ENCODE measurements at places on chromosomes 6 and 20. TPM values are rescaled to one million over a fixed set of nuclear protein-coding genes. Genes with fewer than 3 reads are reported as not detected.

DNA sequence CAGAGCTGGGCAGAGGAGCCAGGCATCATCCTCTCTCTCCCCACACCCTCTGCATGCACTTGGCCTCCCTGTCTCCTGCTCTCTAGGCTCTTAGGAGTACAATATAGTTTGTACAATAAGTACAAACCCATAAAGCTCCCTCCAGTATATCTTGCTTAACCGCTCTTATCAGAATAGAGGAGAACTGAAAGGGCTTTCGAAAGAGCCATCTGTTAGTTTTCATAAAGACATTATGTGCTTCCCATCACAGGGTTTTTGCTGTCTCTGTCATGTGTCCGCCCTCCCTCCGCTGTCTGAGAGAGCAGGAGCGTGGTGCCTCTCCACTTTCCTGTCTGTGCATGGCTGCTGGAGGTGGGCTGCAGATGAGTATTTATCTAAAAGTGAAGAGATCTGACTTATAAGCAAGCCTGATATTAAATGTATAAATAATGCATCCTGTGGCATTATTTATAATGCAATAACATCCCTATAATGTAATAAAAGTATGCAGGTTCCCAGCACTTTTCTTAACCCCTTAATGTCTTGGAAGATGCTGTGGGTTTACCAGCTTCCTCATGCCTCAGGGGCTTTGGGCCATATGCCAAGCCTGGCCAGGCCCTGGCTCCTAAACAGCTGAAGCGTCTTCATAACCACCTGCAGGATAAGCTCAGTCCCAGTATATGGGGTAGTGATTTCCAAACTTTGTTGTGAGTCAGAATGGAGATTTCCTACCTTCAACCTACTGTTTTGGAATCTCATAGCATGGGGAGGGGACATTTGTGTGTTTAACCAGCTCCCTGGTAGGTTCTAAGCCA is 297.1 kb downstream of the DHX35 start:
- H3K27me3 ChIP-seq, result no peaks in the 10 kb centered on the region
- no peaks in the 10 kb centered on the region for H3K36me3 ChIP-seq
- no peaks in the 10 kb centered on the region for H3K4me1 ChIP-seq
- no peak overlapping the region for H3K27ac ChIP-seq
- DNase-seq, result no peak

DNA sequence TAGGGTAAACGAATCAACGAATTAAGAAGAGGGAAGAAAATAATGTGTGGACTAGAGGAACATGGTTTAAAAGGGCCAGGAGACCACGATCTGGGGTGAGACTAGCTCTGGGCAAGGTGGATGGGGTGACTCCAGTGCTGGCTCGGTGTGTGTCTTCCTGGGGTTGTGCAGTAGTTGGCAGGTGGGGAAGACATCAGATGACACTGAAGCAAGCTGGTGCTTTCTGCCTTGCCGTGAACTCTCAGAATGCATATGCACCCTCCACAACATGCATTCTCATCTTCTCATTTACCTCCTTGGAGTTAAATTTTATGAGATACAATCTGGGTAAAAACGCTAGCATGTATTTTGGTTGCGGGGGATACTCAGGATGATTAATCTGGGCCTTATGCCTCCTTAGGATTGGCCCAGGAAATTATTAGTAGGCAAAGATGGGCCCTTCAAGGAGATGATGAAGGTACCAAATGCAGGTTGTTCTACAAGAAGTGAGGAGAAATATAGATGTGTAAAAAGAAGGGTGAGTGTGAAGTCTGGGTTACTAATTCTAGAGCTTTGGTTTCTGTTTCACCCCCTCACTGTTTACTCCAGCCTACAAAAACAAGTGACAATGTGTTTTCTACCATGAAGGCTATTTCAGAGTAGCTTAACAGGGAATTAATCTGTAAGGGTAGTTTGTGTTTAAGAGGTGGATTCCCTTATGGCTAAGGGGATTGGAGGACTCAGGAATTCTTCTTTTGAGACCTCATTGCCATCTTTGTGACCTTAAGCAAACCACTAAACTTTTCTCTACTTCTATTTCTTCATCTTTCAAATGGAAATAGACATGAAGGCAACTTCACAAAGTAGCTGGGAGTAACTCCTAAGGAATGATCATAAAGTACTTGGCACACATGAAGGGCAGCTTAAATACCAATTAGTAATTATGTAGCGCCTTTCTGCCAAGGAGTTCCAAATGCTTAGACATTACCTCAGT is 71.0 kb upstream of the SUPT3H start:
- H3K27ac ChIP-seq, result peak overlapping the region; percentile 59
- peaks cover 48% of the 10 kb centered on the region for H3K36me3 ChIP-seq
- H3K4me1 ChIP-seq, result peaks cover 95% of the 10 kb centered on the region
- peak; percentile 79 for DNase-seq
- H3K27me3 ChIP-seq, result no peaks in the 10 kb centered on the region
- peak overlapping the region; percentile 47 for H3K4me3 ChIP-seq

DNA sequence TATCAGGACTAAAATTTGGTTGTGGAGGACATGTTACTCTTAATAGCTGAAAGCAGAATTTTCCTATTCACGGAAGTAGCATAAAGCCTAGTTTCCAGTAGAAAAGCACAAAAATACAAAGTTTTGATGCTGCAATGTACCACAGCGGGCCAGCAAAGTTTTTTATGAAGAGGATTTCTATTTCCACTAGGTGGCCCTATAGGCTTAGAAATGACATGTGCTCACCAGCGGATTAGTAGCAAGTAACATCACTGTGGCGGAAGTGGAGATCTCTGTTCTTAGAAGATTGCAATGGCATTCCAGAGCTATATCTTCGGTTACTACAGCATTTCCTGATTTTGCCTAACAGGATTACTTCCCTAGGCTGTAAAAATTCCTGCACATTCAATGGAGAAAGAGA is 1219.0 kb upstream of the EYS start:
- H3K36me3 ChIP-seq, result no peaks in the 10 kb centered on the region
- no peak overlapping the region for H3K27ac ChIP-seq
- no peak for DNase-seq
- no peaks in the 10 kb centered on the region for H3K27me3 ChIP-seq

- H3K27me3 ChIP-seq, result peaks cover 35% of the 10 kb centered on the region
- no peaks in the 10 kb centered on the region for H3K36me3 ChIP-seq
- H3K4me3 ChIP-seq, result no peak overlapping the region
- no peak overlapping the region for H3K27ac ChIP-seq
- DNase-seq, result no peak
- H3K4me1 ChIP-seq, result peaks cover 10% of the 10 kb centered on the region
Measured at GRCh38 chr6:30359276-30359675, 14.3 kb downstream of the RPP21 start.

GRCh38 chr20:50272724-50273446 is 82.3 kb downstream of the CEBPB start:
- no peak overlapping the region for H3K4me3 ChIP-seq
- no peak for DNase-seq
- no peaks in the 10 kb centered on the region for H3K36me3 ChIP-seq
- H3K4me1 ChIP-seq, result peaks cover 8% of the 10 kb centered on the region
- H3K27me3 ChIP-seq, result peaks cover 15% of the 10 kb centered on the region

ZNF165 gene
- 0.34 TPM for total RNA-seq

GRCh38 chr6:88120635-88121034 is 45.5 kb downstream of the CNR1 start:
- H3K27me3 ChIP-seq, result no peaks in the 10 kb centered on the region
- H3K36me3 ChIP-seq, result no peaks in the 10 kb centered on the region
- no peaks in the 10 kb centered on the region for H3K4me1 ChIP-seq
- H3K4me3 ChIP-seq, result no peak overlapping the region
- no peak overlapping the region for H3K27ac ChIP-seq

DNA sequence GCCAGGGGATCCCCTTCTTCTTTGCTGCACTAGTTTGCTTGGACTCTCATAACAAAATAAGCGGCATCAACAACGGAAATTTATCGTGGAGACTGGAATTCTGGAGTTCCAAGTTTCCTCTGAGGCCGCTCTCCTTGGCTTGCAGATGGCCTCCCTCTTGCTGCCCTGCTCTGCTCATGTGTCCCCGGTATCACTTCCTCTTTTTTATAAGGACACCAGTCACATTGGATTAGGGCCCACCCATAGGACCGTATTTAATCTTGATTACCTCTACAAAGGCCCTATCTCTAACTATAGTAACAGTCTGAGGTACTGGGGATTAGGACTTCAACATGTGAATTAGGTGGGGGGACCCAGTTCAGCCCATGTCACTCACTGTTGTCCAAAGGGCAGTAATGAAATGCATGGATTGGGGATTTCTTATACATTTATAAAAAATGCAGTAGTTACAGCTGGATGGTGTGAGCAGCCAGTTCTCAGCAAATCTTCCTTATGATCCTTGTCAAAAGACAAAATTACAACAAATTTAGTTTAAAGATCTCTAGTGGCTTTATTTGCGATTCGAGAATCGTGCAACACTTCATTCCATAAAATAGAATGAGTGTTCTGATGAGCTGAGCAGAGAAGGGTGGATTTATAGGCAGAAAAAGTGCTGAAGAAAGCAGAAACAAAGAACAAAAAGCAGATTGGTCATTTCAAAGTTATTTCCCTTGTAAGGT is 59.3 kb upstream of the AKAP12 start:
- H3K4me1 ChIP-seq, result peaks cover 6% of the 10 kb centered on the region
- peaks cover 12% of the 10 kb centered on the region for H3K27me3 ChIP-seq
- no peak for DNase-seq
- H3K27ac ChIP-seq, result no peak overlapping the region
- no peak overlapping the region for H3K4me3 ChIP-seq

RNF182 gene
- 6.4 TPM for total RNA-seq

DNA sequence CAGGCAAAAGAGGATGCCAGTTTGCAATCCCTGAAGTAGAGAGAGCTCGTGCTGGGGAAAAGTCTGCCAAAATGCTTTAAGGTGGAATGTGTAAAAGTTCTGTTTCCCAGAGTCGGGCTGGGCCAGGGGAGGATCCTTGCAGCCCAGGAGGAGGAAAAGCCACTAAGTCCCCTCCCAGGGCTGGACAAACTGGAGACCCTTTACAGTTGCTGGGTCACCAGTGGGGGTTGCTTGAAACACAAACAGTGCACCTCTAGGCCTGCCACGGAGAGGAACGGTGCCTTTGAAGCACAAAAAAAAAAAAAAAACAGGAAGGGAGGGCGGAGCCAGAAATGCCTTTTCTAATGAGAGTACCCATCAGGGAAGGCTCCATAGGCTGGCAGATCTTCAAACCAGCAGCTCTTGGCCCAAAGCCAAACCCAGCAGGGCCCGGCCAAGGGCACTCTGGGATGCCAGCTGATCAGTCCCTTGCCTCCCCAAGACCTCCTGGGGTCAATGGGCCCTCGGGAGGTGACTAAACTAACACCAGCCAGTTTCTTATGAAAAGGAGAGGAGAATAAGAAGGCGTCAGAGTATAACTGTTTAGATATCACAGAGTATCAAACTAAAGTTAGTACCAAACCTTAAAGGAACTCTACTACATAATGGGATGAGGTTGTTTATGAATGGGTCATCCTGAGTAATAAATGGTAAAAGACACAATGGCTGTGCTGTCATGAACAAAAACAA is 23.7 kb downstream of the HLA-A start:
- H3K36me3 ChIP-seq, result no peaks in the 10 kb centered on the region
- peak overlapping the region; percentile 81 for H3K4me3 ChIP-seq
- H3K4me1 ChIP-seq, result peaks cover 42% of the 10 kb centered on the region
- peak; percentile 27 for DNase-seq
- H3K27me3 ChIP-seq, result peaks cover 3% of the 10 kb centered on the region

- H3K27ac ChIP-seq, result no peak overlapping the region
- peaks cover 25% of the 10 kb centered on the region for H3K27me3 ChIP-seq
- H3K4me3 ChIP-seq, result no peak overlapping the region
- no peaks in the 10 kb centered on the region for H3K36me3 ChIP-seq
- H3K4me1 ChIP-seq, result no peaks in the 10 kb centered on the region
- DNase-seq, result no peak
Measured at GRCh38 chr20:46420878-46421277, 14.5 kb upstream of the ELMO2 start.

GRCh38 chr6:28250747-28251146 is 1.3 kb downstream of the ZKSCAN4 start:
- peak overlapping the region; percentile 99 for H3K4me3 ChIP-seq
- H3K4me1 ChIP-seq, result peaks cover 20% of the 10 kb centered on the region
- DNase-seq, result no peak
- peak overlapping the region; percentile 36 for H3K27ac ChIP-seq
- peaks cover 13% of the 10 kb centered on the region for H3K36me3 ChIP-seq

DNA sequence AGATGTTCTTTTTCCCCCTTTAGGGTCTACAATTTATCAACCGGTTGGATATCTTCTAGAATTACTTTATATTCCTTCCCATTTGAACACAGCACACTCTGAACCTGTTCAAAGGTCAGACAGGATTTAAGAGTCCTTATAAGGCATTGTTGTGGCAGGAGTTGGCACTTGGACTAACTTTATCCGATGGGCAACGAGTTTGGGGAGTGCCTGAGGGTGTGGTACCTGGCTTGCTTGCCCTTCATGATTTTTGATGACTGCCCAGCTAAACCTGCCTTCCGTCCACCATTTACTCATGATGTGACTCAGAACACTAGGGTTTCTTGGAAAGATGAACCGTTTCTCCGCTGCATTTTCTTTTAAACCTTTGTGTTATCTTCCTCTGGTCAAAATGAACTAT is 285.2 kb downstream of the FOXC1 start:
- DNase-seq, result no peak
- H3K27me3 ChIP-seq, result no peaks in the 10 kb centered on the region
- no peak overlapping the region for H3K4me3 ChIP-seq

GRCh38 chr6:72760114-72760793 is 138.4 kb downstream of the KCNQ5 start:
- H3K4me3 ChIP-seq, result no peak overlapping the region
- peak overlapping the region; percentile 57 for H3K27ac ChIP-seq
- H3K27me3 ChIP-seq, result no peaks in the 10 kb centered on the region
- DNase-seq, result peak; percentile 20

SFT2D1 gene
- total RNA-seq, result 54.8 TPM
